Hepatocyte (in vitro differentiated cells): ENCODE measurements at places on chromosomes 1 and 21. TPM values are rescaled to one million over a fixed set of nuclear protein-coding genes. Genes with fewer than 3 reads are reported as not detected.
A peak's percentile ranks its signal among the peaks of the same experiment; 100 is the strongest.

The OXCT2 gene
- total RNA-seq, result 0.60 and 1.8 TPM in 2 replicates

The LRRC38 gene
- total RNA-seq, result 3.8 and 7.5 TPM in 2 replicates

The CHIT1 gene
- total RNA-seq, result 0.20 and 0.93 TPM in 2 replicates

The MYOG gene
- total RNA-seq, result not detected in 2 replicates

The OR2AK2 gene
- not detected in 2 replicates for total RNA-seq

GRCh38 chr1:108124622-108125311 lies 75.4 kb downstream of the SLC25A24 start:
- H3K36me3 ChIP-seq, result no peaks in the 10 kb centered on the region
- H3K4me1 ChIP-seq, result no peaks in the 10 kb centered on the region
- H3K27ac ChIP-seq, result no peak overlapping the region
- no peak for DNase-seq
- H3K4me3 ChIP-seq, result no peak overlapping the region
- H3K27me3 ChIP-seq, result peaks cover 3% of the 10 kb centered on the region

DNA sequence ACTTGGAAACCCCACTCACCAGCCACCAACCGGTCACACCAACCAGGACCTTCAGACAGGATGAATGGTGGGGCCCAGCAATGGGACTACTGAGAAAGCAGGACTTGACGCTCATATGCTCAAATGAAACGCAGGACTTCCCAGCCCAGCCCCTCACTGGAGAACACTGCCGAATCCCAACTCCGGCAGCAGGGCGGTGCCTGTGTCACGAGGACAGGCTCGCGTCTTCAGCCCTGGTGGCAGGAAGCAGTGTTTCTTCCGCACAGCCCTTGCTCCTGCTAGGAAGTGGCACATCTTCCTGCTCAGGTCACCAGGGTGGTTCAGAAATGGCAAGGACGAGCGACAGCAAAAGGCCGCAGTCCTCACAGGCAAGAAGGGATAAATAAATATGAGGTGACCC lies 38.9 kb downstream of the CD58 start:
- H3K27me3 ChIP-seq, result no peaks in the 10 kb centered on the region
- H3K36me3 ChIP-seq, result no peaks in the 10 kb centered on the region
- DNase-seq, result no peak
- no peak overlapping the region for H3K4me3 ChIP-seq

GRCh38 chr1:6928106-6928885 lies 143.0 kb downstream of the CAMTA1 start:
- H3K36me3 ChIP-seq, result no peaks in the 10 kb centered on the region
- no peaks in the 10 kb centered on the region for H3K4me1 ChIP-seq
- DNase-seq, result no peak

- H3K4me3 ChIP-seq, result no peak overlapping the region
- H3K27ac ChIP-seq, result no peak overlapping the region
- H3K27me3 ChIP-seq, result no peaks in the 10 kb centered on the region
- DNase-seq, result no peak
- no peaks in the 10 kb centered on the region for H3K4me1 ChIP-seq
Observed at GRCh38 chr1:36076979-36077573, 6.8 kb upstream of the TEKT2 start.

- H3K27ac ChIP-seq, result peak overlapping the region; percentile 86
- H3K27me3 ChIP-seq, result no peaks in the 10 kb centered on the region
- H3K36me3 ChIP-seq, result no peaks in the 10 kb centered on the region
- H3K4me1 ChIP-seq, result no peaks in the 10 kb centered on the region
- H3K4me3 ChIP-seq, result peak overlapping the region; percentile 88
Observed at GRCh38 chr1:220527279-220527907, 543 bp upstream of the MARK1 start.

GRCh38 chr1:207841293-207841692 lies 69.6 kb downstream of the CD34 start:
- H3K4me1 ChIP-seq, result peaks cover 7% of the 10 kb centered on the region
- H3K27ac ChIP-seq, result no peak overlapping the region
- no peak overlapping the region for H3K4me3 ChIP-seq
- DNase-seq, result no peak
- H3K27me3 ChIP-seq, result no peaks in the 10 kb centered on the region
- H3K36me3 ChIP-seq, result no peaks in the 10 kb centered on the region

DNA sequence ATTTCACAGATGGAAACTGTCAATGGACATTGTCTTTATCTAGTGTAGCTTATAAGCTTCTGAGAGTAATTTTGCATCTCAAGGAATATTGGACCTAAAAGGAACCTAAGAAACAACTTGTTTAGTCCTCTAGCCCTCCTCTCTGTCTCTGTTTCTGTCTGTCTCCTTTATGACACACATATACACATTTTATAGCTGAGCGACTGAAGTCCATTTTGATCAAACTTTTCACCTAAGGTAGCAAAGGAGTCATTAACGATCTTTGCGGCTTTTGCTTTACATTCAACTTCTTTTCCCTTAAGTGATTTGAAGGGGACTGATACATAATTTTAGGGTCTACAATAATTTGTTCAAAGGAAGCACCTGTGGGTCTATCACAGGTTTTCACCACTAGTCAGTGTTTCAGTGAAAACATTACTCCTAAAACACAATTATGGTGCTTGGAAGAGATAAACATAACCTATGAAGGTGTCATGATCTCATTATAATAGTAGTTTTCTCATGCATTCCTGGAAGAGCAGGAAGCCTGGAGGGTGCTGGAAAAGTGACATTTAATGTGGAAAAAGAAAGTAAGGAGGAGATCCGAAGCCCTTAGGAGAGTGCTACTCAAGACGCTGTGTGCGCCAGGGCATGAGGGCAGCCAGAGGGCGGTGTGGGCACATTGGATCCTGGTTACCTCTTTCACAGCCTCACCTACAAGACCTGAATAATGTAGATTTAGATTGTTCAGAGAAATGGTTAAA lies 248.6 kb downstream of the DNM3 start:
- DNase-seq, result peak; percentile 74
- H3K4me3 ChIP-seq, result no peak overlapping the region
- H3K27me3 ChIP-seq, result no peaks in the 10 kb centered on the region
- peak overlapping the region; percentile 28 for H3K27ac ChIP-seq
- no peaks in the 10 kb centered on the region for H3K4me1 ChIP-seq
- H3K36me3 ChIP-seq, result no peaks in the 10 kb centered on the region

DNA sequence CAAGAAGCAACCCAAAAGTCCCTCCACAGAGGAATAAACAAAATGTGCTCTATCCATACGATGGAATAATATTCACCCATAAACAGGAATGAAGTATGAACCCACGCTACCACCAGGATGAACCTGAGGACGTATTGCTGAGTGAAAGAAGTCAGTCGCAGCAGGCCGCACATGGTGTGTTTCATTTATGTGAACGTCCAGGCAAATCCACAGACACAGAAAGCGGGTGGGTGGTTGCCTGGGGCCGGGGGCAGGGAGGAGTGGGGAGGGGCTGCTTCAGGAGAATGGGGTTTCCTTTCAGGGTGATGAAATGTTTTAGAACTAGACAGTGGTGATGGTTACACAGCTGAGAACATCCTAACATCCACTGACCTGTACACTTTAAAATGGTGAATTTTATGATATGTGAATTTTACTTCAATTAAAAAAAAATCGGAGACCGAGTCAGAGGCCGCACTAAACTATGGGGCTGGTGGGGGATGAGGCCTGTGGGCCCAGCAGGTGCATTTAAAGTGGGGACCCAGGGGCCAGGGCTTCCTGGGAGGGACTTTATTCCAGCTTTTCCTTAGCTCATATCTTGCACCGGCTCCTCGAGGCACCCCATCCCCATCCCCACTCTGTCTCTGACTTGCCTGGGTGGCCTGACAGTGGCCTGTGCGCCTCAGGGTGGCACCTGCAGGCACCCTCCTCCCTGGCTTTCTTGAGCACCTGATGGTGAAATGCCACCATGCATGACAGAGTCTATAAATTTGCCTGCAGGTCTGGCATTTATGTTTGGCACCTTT lies 392.6 kb upstream of the VAMP3 start:
- no peak overlapping the region for H3K27ac ChIP-seq
- no peaks in the 10 kb centered on the region for H3K4me1 ChIP-seq
- no peaks in the 10 kb centered on the region for H3K36me3 ChIP-seq
- no peak overlapping the region for H3K4me3 ChIP-seq

GRCh38 chr1:179205284-179205683 lies 24.2 kb downstream of the ABL2 start:
- no peaks in the 10 kb centered on the region for H3K27me3 ChIP-seq
- no peak overlapping the region for H3K27ac ChIP-seq

DNA sequence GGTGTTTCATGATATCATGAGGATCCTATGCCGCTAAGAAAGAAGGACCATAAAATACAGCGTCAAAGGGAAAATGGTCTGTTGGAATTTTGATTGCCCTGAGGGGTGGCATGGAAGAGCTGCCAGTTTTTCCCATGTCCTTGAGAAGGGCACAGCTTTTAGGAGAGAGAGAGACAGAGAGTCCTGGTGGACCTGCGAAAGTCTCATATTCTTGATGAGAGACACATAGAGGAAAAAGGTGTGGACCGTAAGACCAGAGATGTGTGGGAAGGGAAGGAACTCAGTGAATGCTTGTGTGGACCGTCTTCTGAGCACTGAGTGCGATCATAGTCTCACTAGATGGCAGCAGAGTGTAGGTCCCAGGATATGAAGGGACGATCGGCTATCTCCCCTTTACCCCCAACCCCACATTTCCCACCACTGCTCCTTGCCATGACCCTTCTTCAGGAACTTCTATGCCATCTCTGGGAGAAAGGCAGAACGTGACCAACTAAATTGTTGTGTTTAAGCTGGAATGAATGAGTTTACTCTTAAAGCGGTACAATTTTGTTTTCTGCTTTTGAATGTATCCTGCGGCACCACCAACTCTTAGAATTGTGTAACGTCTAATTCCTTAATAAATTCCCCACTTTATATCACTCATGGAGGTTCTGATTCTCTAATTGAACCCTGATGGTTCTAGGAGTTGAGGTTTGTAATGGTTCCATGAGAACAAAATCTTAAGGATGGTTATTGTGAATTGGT lies 117.7 kb downstream of the CTH start:
- peaks cover 2% of the 10 kb centered on the region for H3K27me3 ChIP-seq
- H3K27ac ChIP-seq, result no peak overlapping the region
- H3K36me3 ChIP-seq, result no peaks in the 10 kb centered on the region
- no peak overlapping the region for H3K4me3 ChIP-seq
- H3K4me1 ChIP-seq, result no peaks in the 10 kb centered on the region
- DNase-seq, result peak; percentile 61

- no peak overlapping the region for H3K4me3 ChIP-seq
- H3K27me3 ChIP-seq, result no peaks in the 10 kb centered on the region
- DNase-seq, result no peak
- H3K36me3 ChIP-seq, result no peaks in the 10 kb centered on the region
Observed at GRCh38 chr1:226772446-226773139, 33.5 kb upstream of the ITPKB start.

GRCh38 chr1:64532646-64533045 lies 62.7 kb downstream of the CACHD1 start:
- peaks cover 20% of the 10 kb centered on the region for H3K4me1 ChIP-seq
- no peak overlapping the region for H3K4me3 ChIP-seq
- DNase-seq, result no peak
- no peak overlapping the region for H3K27ac ChIP-seq

DNA sequence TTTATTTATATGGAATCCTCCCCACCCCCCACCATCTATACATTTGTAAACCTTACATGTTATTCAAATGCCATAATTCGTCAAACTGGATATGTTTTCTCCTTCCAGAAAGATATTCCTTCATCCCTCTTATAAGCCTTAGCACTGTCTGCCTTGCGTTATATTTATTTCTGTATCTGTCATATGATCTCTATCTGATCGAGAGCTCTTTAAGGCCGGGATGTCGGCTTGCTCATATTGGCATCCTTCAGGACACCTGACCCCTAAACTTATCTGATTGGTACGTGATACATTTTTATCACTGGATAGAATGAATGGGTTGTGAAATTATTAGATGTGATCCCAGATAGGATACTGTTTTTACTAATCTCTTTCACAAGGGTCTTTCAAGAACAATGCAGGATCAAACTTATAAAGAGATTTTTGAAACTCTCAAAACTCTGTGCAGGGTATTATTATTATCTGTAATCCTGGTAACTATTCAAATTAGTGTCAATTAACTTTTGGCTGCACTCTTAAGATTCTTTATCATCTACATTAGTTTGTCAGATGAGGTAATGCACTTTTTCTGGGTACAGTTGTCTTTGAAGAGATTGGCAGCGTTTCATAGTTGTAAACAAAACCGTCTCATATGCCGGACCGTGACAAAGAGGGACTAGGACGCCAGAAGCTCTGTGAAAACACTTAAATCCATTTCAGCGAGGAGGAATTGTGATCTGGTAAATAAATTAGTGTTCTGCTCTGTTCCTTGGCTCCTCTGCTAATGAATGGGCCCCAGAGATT lies 152.0 kb downstream of the KIF26B start:
- H3K27ac ChIP-seq, result no peak overlapping the region
- no peaks in the 10 kb centered on the region for H3K36me3 ChIP-seq
- DNase-seq, result no peak
- H3K4me3 ChIP-seq, result no peak overlapping the region
- H3K4me1 ChIP-seq, result peaks cover 10% of the 10 kb centered on the region
